ENCODE measurements at places on chromosomes 1 and 21.

GRCh38 chr1:244862699-244863490 lies 1.4 kb downstream of the HNRNPU start:
- peak; percentile 95 for DNase-seq

DNA sequence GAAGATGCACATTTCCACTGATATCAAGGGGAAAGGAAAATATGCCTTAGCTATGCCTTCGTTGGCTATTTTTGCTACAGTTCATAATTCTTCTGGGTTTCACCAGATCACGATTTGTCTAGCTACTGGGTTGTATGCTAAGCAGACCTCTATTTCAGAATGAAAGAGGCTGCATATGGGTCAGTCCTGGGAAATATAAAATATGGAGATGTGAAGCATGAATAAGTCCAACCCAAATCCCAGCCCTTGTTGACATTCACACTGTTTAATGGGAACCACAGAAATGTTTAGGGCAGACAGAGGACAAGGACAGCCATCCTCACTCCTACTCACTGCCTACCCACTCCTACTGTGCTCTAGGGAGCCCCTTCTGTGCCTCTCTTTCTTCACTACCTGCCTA lies 343.2 kb upstream of the CAMK1G start:
- DNase-seq = no peak

DNA sequence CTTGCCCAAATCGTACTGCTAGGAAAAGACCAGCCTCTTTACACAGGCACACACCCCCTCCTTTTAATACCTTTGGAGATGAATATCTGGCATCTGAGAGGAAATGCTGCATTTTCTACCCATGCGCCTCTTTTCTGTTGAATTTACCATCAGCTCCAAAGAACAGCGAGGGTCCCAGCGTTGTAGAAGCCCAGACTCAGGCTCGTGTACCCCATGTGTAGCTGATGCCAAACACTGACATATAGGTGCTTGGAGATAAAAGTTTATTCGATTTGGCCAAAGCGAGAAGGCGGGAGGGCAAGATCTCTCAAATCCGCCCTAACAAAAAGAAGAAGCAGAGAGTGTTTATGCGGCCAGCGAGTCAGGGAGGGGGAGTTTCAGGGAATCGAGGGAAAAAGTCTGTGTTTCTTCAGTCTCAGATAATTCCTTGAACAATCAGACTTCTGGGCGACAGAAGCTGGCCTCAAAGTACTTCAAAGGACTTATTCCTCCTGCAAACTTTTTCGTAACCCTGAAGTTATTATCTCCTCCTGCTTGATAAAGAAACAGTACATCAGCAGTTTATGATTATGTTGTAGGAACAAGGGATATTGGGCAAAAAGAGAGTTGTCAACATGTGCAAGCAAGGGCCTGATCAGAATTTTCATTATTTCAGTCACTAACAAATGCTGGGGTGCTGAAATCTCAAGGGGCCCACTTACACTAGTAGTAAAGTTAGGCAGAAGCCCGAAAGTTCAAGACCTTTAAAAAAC lies 642 bp upstream of the CREG1 start:
- no peak for DNase-seq

DNA sequence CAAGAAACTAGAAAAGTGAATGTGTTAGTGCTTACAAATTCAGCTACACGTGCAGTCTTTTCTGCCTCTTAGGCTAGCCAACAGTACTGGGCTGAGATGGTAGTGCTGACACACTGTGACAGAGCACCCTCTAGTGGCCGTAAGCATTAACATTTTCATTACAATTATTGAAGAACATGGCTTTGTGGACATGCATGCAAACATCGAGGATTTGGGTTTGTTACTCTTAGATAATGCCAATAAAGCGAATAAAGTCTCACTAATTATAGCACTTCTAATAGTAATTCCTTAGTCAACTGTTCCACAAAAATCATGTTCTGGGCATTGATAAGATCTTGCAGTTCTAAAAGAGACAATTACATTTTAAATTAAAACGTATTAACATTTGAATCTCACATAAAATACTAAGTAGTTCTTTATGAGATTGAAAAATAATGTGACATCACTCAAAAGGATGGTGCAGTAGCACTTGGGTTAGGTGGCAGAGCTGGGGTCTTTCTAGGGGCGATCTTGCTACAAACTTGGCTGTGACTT lies 47.1 kb downstream of the MYSM1 start:
- peak; percentile 37 for DNase-seq

- DNase-seq = no peak
Observed at GRCh38 chr1:180956028-180956640, 43.4 kb downstream of the KIAA1614 start.

DNA sequence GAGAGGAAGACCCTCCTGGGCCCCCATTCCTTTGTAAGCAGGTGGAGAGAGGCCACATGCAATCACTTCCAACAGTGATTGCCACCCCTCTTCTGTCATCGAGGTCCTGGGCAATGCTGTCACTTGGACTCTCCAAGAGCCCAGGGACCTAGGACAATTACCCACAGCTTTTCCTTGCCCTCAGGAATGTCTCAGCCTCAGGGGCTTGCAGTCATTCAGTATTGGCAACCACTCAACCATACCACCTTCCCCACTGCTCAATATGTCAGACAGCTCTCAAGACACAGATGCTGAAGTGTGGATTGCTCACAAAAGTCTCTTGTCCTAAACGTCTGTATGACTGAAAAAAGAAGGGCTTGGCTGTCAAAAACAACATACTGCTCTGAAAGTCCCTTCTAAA lies 87.8 kb downstream of the PTPN14 start:
- DNase-seq = no peak

- no peak for DNase-seq
Observed at GRCh38 chr1:96487394-96487793, 234.2 kb upstream of the PTBP2 start.

- DNase-seq = no peak
Observed at GRCh38 chr1:53066488-53066887, 4.5 kb downstream of the PODN start.

DNA sequence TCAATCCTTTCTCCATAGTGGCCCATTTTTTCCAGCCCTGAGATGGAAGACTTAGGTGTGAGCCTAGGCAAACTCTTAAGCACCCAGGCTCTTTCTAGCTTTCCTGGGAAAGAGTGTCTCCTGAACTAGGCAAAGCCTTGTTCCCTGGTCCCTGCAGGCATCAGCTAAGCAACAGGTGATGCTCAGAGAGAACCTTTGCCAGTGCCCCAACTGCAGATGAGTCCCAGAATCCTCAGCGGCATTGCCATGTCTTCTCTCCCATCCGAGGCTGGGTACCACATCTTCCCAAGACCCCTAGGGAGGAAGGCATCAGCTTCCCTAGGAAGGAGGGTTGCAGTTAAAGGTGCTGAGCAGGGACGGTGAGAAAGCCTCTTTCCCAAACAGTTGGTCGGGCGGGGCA lies 8.2 kb upstream of the VSIG8 start:
- DNase-seq = no peak

DNA sequence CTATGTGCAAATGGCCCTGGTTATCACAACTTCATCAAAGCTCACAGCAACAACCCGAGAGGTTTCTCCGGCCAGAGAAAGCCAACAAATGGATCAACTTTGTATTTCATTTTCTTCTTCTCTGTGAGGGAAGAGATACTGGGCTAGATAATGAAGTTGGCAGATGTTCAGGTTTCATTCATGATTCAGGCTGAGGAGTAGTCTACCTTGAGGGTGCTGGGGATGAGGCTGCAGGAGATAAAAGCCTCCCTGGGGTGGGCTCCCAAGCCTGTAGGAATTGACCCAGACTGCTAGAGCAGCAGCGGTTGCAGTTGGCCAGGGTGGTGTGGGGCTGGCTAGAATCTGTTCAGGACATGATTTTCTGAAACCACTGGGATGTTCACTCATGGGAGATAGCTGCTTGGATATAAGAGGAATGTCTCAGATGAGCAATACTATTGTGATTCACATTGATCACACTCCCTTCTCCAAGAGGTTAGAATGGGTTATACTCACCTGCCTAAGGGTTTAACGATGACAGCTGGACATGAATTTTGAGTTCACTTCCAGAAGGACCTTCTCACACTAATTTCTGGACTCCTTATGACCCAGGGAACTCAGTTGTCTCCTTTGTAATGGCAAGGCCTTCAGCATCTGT lies 64.0 kb downstream of the SYT6 start:
- no peak for DNase-seq

GRCh38 chr1:200351826-200352549 lies 57.8 kb downstream of the ZNF281 start:
- DNase-seq = no peak

- DNase-seq = no peak
Observed at GRCh38 chr1:6461538-6462411, 4.2 kb downstream of the TNFRSF25 start.

GRCh38 chr1:91864017-91864700 lies 21.8 kb downstream of the TGFBR3 start:
- DNase-seq = no peak

DNA sequence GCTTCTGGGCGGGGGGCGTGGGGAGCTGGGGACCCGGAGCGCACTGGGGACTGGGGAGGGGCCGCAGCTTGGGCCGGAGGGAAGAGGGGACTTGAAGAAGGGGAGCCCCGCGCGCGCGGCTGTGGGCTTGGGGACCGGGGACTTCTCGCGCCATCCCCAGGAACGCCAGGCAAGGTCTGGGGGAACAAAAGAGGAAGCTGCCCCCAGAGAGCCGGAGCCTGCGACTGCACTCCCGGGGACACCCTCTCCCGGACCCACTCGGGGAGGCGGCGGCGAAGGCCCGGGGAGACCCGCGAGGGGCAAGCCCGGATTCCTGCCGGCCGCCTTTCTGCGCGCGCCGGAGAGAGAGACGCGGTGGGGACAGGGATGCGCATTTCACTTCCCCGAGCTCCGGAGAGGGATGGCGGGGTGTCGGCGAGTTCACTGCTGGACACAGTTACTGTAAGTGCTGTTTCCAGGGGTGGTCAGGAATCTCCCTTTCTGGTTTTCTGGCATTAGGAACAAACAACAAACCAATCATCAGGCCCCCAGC lies 732 bp downstream of the ABCG1 start:
- DNase-seq = no peak

DNA sequence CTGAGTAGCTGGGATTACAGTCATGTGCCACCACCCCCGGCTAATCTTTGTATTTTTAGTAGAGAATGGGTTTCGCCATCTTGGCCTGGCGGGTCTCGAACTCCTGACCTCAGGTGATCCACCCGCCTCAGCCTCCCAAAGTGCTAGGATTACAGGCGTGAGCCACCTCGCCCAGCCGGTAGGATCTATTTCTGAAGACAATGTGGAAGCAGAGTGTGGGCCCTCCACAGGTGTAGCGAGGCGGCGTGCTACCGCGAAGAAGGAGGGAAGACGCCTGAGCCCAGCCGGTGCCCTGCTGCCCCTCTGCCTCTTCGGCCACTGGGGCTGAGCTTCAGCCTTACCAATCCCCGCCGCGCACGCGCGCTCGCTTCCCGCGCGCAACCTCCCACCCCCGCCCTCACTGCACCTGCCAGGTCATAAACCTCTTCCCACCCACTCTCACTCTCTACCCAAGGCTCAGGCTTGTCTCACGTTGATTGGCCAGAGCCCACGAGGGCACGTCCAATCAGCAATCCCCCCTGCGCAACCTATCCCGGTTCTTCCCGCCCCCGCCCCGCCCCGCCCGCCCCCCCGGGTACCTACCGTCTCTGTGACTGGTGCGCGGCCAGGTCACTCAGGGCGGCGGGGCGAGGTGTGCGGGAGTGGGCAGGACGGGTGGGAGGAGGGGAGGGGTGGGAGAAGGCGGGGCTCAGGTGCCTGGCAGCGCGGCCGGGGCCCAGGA lies 409 bp upstream of the HOOK1 start:
- DNase-seq = peak; percentile 78

GRCh38 chr1:168136709-168137514 lies at the start of gene GPR161:
GPR161 (minus strand) TSS chr1:168136930; CDS start chr1:168104850, 32,080 bp downstream.
- no peak for DNase-seq

GRCh38 chr1:32186077-32186476 lies 6.6 kb downstream of the TXLNA start:
- no peak for DNase-seq

- no peak for DNase-seq
Observed at GRCh38 chr1:235502601-235503402, 1.4 kb downstream of the B3GALNT2 start.

DNA sequence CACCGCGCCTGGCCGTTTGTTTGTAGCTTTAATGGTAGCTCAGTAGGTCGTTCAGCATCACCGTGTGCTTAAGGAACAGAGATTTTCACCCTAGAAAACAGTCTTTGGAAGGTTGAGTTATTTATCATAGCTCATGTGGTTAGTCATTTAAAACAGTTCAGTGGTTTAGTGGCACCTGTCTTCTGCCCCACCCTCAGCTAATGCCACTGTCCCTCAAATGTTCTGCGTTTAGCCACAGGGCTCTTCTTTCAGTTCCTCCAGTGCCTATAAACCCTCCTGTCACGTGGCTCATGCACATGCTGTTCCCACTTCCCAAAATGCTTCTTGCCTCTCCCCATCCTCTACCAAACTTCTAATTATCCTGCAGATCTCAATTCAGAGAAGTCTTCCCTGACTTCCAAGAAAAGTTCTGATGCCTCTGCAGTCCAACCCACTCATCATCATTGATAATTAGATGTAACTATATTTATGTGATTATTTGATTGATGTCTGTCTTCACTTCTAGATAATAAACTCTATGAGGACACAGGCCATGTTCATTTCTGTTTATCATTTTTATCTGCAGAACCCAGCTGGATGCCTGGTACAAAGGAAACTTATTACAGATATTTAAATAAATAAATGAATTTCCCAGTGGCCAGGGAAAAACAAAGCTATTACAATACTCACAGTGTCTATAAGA lies 14.4 kb upstream of the DIPK1A start:
- no peak for DNase-seq

GRCh38 chr1:61050541-61051442 lies 31.6 kb upstream of the NFIA start:
- DNase-seq = no peak

GRCh38 chr1:201026234-201026633 lies 2.7 kb upstream of the KIF21B start:
- no peak for DNase-seq

DNA sequence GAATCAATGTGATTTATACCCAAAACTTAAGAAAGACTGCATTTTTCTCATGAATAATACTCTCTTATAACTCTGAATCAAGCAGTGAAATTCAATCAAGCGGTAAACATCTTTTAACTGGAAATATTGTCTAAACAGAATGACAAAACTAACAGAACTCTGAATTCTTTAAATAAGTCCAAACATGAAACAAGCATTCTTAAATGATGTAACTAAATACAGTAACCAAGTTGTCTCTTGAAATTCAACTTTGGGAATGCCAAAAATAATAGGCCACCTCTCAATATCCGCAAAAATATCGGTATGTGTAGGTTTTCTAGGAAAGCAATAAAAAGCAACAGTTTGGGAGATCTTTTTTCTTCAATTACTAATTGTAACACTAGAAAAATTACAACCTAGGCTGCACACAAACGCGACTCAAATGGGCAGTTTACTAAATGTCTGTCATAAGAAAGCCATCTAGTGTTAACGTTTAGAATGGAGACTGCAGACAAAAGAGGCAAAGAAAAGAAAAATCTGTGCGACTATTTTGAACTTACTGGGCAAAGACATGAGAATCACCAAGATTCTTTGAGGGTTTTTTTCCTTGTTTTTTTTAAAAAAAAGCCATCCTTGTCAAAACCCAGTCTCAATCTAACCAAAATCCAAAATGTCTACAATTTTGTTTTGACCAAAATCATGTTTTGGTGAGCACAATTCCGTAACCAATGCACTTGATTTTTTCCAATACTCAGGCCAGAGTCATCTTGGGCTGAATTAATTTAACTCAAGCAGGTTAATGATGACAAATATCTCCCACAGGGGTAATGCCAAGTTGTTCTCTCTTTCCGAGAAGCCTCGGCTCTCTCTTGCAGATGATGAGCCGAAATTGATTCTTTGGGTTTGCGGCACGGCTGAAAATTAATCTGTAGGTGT lies 1.3 kb downstream of the SIPA1L2 start:
- DNase-seq = no peak

Data from T-cell (primary cell).